ENCODE measurements at places on chromosomes 2 and 18.

GRCh38 chr2:101736233-101736632 lies 38.7 kb downstream of the MAP4K4 start:
- no peak for DNase-seq

GRCh38 chr2:99605036-99605435 lies 115.2 kb upstream of the REV1 start:
- no peak for DNase-seq

GRCh38 chr2:179842498-179843153 lies 18.8 kb downstream of the ZNF385B start:
- no peak for DNase-seq

- DNase-seq: no peak
Observed at GRCh38 chr2:113123726-113124125, 3.7 kb upstream of the IL1RN start.

DNA sequence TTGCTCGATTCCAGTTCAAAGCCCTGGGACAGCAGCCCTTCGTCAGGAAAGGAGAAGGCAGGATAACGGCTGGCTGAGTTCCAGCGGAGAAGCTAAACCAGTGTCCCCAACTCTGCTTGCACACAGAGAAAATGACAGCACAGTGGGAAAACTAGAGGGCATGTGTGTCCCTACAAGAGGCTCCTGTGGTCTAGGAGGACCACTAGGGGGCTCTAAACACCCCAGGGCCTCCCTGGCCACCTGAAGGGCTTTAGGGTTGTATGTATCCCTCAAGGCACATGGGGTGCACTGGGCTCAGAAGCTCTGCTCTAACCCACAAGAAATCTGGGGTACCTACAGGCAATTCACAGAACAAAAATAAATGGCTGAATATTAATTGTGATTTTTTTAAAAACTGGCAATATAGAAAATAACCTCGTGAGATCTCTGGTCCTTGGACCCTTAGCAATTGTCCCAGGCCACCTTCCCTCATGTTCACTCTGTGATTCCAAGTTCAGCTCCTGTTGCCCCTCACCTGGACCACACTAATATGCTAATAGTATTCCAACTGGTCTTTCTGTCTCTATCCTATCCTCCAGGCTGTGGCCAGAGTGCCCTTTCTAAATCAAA lies 17.5 kb downstream of the STAT1 start:
- peak; percentile 26 for DNase-seq

GRCh38 chr2:85409845-85410583 lies at the start of gene CAPG:
CAPG (minus strand) TSS chr2:85410366; CDS start chr2:85402145, 8,221 bp downstream.
- DNase-seq: no peak

DNA sequence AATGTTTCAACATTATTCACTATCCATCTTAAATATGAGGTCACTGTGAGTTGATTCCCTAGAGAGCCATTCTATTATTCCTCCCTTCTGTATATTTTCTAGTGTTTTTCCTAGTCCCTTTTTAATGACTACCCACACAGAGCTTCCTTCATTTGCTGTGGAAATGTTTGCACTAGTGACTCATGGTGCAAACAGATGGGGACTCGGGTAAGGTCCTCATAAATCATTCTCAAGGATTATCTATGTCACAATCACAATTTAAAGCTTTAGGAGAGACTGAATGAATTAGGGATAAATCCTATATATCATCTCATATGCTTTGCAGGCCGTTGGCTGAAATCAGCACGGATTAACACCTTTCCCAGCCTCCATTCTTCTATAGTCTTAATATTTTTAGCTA lies 159.6 kb downstream of the DCC start:
- no peak for DNase-seq

GRCh38 chr2:69572641-69573040 lies 70.9 kb downstream of the AAK1 start:
- DNase-seq: no peak

GRCh38 chr2:120750488-120751210 lies 15.0 kb downstream of the GLI2 start:
- no peak for DNase-seq

DNA sequence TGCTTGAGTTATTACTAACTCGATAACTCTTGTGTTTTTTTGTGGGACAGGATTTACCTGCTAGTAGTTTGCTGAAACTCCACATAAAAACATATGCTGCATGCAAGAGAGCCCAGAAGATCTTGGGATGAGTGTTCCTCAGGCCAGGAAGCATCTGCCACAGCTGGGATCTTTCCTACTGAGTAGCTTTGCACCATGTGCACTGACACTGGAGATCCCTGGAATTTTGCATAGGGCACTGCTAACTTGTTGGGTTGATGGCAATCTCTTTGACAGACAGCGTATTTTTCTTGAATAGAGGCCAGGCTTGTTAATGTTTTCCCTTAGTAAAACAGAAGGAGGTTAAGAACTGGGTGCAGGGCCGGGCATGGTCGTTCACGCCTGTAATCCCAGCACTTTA lies 808 bp upstream of the SERPINB11 start:
- no peak for DNase-seq

DNA sequence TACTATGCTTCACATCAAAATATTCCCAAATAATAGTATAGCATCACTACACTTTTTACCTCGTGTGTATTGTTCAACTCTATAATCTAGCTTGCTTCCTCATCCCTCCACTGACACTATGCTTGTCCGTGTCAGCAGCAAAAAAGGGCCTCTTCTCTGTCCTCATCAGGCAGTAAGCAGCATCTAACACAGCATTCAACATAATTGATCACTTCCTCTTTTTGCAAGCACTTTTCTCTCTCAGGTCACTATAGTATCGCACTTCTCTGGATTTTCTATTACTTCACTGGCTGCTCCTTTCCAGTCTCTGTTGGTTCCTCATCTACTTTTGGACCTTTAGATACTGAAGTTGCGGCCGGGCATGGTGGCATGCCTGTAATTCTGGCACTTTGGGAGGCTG lies 64.9 kb upstream of the ZSWIM2 start:
- DNase-seq: no peak

DNA sequence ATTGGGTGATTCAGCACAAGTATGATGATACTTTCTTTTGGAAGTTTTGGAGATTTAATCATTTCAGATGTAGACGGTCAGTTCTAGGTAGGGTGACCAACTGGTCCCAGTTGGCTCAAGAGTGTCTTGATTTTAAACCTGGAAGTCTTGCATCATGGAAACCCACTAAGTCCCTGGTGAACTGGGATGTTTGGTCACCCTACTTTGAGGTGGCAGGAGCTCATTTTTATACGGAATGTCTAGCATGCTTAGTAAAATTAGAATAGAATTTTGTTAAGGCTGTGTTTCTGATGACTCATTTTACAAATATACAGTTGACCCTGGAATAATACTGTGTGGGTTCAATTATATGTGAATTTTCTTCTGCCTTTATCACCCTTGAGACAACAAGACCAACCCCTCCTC lies 61.5 kb upstream of the DOCK10 start:
- no peak for DNase-seq

GRCh38 chr18:45926085-45926484 lies 41.0 kb downstream of the EPG5 start:
- no peak for DNase-seq

GRCh38 chr18:32056613-32057358 lies 34.9 kb upstream of the RNF138 start:
- DNase-seq: no peak

DNA sequence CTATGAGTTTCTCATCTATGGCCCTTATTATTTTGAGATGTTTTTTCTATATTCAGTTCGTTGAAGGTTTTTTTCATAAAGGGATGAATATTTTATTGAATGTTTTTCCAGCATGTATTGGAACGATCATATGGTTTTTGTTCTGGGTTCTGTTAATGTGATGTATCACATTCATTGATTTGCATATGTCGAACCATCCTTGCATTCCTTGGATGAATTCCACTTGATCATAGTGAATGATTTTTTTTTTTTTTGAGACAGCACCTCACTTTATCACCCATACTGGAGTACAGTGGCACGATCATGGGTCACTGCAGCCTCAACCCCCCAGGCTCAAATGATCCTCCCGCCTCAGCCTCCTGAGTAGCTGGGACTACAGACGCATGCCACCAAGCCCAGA lies 5.5 kb upstream of the NEMP2 start:
- no peak for DNase-seq

- DNase-seq: peak; percentile 68
Observed at GRCh38 chr2:136116151-136116812, 1.7 kb downstream of the CXCR4 start.

DNA sequence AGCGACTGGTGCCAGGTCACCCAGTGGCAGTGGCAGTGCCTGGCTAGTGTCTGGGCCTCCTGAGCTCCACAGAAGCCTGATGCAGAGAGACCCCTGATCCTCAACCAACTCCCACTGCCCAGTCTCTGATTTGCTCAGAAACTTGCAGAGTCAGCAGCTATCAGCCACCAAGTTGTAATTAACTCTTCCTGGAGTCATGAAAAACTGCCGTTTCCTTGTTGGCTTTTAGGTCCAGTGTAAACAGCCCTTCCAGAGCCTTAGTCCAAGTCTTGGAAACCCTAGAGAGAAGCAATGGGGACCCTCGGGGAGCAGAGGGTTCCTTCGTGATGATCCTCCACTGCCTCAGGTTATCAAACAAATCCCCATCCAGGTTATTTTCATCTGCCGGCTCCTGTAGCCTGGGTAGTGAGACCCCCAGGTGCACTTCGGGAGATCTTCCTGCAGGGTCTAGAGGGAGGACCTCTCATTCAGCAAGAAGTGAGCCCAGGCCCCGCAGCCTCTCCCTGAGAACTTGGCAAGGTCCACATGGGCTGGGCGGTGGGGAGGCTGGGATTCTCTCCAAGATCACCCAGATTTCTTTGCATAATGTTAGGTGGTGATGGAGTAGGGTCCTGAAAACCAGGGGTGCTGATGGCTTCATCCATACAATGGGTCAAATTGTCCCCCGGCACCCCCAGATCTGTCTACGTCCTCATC lies 137.7 kb upstream of the HDAC4 start:
- DNase-seq: no peak

GRCh38 chr18:76571689-76572088 lies 76.6 kb upstream of the ZNF516 start:
- DNase-seq: no peak

GRCh38 chr2:207617011-207617671 lies 8.1 kb downstream of the METTL21A start:
- no peak for DNase-seq

DNA sequence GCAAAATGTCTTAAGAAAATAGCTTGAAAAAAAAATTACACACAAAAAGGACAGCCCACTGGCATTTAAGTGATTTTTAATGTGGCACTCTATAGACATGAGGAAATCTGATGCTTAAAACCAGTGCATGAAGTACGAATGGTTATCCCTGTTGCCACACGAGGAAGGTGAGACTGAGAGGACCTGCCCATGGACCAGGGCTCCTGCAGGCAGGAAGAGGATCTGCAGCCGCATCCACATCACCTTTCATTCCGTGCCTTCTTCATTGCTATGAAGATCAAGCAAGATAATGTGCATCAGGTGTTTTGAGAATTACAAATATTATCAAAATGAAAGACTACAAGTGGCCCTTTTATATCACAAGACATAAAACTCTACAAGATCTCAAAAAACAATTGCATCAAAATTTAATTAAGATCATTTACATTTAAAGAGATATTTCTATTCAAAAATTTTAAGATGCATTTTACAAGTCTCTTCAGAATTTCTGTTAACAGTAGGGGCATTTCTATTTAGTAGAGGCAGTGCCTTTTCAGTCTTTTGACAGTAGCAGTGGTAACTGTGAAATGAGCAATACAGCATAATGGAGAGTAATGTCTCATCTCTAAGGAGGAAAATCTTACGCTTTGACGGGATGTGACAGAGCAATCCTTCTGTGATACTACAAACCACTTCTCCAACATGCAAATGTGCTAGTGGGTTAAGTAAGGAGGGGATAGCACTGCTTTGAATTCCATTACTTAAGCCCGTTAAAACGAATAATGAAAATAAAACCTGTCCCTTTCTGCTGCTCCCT lies 83.4 kb downstream of the SLC5A7 start:
- DNase-seq: no peak

DNA sequence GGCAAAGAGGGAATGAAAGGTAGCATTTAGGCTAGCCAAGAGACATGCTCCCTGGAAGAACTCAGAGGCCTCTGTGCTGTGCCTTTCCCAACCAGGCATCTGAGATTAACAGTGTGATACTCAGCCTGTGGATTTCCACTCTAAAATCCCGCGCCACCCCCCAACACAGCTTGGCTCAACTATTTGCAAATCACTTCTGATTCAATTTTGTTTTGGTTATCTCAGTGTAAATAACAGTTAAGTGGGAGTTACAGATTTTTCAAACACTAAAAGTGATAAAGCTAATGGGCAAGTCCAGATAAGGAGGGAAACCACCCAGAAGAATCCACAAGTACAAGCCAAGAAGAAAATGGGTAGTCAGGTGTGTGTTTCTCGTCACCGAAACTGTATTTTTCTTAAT lies 1.4 kb upstream of the NRP2 start:
- DNase-seq: no peak

DNA sequence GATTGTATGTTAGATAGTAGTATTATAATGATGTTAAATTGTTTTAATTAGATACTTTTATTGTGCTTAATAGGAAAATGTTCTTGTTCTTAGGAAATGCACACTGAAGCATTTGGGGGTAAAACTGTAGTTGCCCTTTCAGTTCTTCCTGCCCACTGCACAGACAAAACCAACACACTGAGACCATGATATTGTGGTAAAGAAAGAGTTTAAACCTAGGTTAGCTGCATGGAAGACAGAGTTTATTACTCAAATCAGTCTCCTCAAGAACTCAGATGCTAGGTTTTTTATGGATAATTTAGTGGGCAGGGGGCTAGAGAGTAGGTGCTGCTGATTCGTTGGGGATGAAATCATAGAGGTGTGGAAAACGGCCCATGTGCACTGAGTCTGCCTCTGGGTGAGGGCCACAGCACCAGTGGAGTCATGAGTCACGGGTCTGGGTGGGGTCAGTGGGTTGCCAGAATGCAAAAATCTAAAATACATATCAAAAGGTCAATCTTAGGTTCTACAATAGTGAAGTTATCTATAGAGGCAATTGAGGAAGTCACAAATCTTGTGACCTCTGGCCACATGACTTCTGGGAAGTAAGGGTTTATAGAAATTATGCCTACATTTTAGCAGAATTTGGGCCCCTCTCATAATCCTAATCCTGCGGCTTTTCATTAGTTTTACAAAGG lies 283.4 kb upstream of the FBXO11 start:
- DNase-seq: no peak

DNA sequence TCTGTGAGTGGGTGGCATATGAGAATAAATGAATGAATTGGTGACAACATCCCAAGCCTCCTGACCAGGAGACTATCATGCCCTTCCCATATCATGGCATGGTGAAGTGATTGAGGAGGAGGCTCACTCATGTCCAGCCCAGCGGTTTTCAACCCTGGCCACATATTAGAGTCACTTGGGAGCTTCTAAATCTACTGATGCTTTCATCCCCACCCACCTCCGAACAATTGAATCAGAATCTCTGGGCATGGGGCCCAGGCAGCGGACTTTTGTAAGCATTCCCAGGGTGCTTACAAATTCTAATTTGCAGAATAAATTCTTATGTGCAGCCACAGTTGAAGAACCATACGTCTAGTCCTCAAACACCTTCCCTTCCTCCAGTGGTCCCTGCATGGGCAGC lies 81.7 kb upstream of the SEC11C start:
- no peak for DNase-seq
